ENCODE measurements at places on chromosomes 12 and 14. TPM values are rescaled to one million over a fixed set of nuclear protein-coding genes. Genes with fewer than 3 reads are reported as not detected.

RAB15 gene
- 22.3 TPM for total RNA-seq

IFNG-AS1 gene
- total RNA-seq, result not detected

TOGARAM1 gene
- 4.6 TPM for total RNA-seq

NGB gene
- not detected for total RNA-seq

CCDC196 gene
- total RNA-seq, result not detected

NACA gene
- total RNA-seq, result 2,010 TPM

Data from HT1080 (cell line).